ENCODE measurements at places on chromosomes 3 and 15.

DNA sequence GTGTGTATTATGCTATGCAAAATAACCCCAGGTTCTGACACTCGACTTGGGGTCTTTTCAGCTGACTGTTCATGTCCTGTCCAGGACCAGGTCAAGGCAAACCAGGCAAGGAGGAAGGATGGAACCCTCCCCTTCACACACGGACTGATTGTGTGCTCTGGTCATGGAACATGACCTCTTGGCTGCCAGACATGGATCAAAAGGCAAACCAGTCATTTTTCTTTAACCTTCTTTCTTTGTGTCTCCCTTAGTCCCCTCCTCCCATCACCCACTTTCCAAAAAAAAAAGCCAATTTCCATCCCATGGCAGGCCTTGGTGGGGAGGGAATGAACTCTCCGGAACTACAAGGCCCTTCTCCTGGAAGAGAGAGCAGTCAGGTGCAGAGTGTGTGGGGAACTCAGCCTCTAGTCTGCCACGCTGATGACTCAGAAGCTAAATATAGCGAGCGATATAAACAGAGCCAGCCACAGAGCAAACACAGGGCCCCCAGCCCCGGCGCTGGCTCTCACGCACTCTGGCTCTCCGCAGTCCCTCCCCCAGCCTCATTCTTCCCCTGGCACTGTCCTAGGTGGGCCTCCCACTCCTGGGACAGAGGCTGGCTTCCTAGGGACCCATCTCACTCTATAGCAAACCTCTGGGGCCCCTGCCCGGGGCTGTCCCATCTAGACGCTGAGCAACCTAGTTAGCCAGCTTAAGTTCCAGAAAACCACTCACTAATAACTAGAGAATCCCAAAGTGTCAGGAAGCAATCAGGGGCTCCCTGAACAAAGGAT lies 10.0 kb downstream of the BMF start:
- DNase-seq = peak; percentile 74

GRCh38 chr3:70752051-70752450 lies 439.6 kb upstream of the MDFIC2 start:
- DNase-seq = no peak

DNA sequence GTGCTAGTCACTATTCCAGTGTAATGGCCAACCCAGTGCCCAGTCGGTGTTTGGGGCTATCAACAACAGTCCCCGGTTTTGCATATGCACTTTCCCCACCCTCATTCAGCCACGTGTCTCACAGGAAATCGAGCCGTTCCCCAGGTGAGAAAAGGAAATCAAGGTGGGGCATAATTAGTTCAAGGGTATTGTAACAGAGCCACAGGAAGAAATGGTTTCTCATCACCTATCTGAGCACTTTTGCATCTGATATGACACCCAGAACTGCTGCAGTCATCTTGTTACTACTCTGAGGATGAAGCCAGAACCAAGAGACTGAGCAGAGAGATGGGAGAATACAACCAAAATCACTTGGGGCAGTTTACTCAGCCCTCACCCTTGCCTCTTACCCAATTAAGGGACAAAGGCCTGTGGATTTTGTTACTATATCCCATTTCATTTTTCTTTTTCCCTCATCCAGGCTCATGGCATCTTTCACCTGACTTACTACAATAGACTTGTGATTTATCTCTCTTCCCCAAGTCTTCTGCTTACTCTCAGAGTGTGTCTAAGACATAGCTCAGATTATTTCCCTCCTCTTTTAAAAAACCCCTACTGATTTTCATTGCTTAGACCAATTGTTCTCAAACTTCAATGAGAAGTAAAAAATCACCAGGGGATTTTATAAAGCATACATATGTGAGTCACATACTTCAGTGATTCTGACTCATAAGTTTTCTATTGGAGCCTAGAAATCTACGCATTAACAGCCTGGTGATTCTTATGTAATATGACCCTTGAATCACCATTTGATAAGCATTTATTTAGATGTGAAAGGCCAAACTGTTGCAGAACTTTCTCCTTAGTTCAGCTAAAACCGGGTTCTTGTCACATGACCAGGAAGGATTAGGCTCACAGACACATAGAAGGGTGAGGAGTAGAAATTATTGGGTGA lies 40.5 kb downstream of the TRAT1 start:
- DNase-seq = peak; percentile 9

GRCh38 chr3:162052636-162053035 lies 556.0 kb downstream of the OTOL1 start:
- no peak for DNase-seq

DNA sequence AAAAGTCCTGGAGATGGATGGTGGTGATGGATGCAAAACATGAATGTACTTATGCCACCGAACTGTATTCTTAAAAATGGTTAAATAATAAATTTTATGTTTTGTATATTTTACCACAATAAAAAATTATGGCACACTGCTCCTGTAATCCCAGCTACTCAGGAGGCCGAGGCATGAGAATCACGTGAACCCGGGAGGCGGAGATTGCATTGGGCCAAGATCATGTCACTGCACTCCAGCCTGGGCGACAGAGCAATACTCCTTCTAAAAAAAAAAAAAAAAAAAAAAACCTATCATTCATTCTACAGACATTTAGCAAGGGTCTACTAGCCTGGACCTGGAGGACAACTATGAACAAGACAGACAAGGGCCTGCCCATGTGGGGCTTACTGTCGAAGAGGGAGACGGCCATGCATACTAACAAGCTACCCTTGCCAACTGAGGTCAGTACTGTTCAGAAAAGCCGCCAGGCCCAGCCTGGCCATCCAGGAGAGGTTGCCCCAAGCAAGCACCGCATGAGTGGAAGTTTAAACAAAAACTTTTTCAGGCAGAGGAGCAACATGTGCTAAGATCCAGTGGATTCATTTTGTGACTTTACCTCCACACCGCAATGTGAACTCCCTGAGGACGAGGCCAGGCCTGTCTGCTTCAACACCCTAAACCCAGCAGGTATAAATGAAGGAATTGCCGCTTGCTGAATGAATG lies 2.8 kb upstream of the NEK4 start:
- DNase-seq = no peak

DNA sequence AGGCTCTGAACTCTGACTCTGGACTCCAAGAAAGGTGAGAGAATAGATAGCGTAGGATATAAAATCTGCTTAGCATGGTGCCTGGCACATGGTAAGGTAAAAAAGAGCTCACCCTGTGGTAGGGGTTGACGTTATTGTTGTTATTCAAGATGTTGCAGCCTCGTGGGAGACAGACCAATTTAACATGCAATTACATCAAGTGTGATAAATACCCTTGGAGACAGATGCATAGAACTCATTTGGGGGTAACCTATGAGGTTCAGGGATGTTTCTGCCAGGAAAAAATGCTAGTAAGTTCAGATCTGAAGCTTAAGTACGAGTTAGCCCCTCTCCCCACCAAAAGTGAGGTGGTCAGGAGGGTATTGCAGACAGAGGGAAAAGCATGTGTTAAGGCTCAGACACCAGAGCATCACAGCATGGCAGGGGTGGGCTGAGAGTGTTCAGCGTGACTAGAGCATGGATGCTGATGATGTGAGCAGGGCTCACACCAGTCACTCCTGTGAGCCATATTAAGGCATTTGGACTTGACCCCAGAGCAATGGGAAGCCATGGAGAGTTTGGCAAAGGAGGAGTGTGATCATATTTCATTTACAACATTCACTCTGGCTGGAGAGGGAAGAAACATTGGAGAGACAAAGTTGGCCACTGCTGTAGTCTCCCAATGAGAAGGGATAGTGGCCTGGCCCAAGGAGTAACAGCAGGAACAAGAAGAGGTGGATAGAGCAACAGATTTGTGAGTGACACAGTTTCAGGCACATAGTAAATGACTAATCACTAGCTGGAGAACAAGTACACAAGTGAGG lies 181.0 kb downstream of the UACA start:
- DNase-seq = no peak

DNA sequence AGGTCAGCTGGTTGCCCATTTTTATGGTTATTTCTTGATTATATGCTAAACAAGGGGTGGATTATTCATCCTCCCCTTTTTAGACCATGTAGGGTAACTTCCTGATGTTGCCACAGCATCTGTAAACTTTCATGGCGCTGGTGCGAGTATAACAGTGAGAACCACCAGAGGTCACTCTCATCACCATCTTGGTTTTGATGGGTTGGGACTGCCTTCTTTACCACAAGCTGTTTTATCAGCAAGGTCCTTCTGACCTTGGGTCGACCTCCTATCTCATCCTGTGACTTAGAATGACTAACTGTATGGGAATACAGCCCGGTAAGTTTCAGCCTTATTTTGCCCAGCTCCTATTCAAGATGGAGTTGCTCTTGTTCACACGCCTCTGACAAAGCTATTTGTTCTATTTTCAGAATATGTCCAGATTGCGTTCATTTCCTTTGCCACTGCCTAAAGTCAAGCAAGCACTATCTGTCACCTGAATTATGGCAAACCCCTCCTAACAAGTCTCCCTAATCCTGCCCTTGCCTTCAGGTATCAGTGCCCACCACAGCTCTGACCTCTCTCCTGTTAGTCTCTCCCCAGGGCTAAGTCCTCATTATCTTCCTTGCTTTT lies 308.5 kb downstream of the ROBO2 start:
- no peak for DNase-seq

- DNase-seq = peak; percentile 52
Measured at GRCh38 chr3:101690972-101691371, 4.5 kb upstream of the RPL24 start.

DNA sequence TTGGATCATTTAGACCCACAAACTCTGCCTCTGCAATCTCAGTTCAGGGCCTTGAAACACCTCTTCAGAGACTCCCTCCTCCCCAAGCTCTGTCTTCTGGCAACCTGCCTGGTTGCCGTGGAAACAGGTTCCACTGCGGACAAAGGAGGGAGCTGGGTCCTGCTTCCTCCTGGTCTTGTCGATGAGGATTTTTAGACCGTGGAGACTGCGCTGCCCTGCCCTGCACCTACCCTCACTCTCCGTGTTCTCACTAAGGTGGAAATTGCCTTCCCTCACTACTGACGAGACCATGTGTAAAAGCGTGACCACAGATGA lies at the start of gene RTP1:
Gene RTP1, plus strand, starts transcription at position 152 of the 315 bp plus-strand sequence. Its CDS starts 30 bp downstream, at position 182.
- no peak for DNase-seq

DNA sequence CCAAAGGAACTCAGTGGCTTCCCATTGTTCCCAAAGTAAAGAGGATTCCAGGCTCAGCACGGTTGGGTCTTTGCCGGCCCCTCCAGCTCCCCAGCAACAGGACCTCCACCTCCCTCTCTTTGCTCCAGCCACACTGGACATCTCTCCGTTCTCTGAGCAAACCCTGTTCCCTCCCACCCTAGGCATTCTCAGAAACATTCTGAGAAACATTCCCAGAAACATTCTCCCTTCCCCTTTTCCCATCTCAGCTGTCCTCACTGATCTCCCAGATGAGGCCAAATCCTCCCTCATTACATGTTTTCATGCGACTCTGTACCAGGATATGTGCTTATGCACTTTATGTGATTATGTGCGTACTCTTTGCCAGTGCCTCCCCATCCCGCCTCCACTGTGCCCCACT lies 14.1 kb downstream of the CCDC33 start:
- DNase-seq = no peak

DNA sequence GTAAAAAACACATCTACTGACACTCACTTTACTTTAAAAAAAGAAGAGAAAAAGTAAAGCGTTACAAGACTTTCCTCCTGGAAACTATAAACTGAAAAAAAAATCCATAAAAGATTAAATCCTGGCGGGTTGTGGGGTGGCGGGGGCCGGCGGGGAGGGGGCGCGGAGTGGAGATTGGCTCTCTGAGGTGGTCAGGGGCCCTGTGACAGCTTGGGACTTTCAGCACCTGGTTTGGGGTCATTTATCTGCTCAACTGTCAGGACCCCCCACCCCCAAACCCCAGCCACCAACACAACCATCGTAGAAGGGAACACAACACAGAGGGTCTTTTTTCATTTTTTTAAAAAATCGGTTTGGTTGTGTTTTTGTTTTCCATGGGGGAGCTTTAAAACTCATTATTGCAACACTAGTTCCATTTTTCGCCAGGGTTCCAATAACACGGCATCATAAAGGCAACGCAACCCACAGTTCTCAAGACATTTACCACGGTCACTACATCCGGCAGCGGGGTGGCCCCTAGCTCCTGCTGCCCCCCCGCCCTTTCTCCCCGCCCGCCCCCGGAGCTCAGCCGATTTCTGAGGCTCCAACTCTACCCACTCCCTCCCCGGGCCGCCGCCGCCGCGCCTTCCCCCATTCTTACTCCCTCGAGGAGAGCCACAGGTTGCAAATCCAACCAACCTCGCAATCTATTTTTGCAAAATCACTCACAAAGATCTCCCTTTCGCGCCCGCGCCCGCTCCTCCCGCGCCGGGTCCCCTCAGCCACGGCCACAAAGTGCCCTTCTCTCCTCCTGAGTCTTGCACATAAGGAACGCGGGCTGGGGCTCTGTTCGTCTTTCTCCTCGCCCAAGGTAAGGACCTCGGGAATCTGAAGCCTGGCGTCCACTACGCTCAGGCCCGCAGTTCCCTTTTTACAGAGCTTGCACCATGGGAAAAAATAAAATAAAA lies 1.8 kb downstream of the BCL6 start:
- DNase-seq = peak; percentile 95

- no peak for DNase-seq
Measured at GRCh38 chr3:28699283-28699682, 350.7 kb upstream of the AZI2 start.

- peak; percentile 56 for DNase-seq
Measured at GRCh38 chr3:189914799-189915198, 205.9 kb downstream of the P3H2 start.

GRCh38 chr15:68986322-68986721 lies 28.2 kb upstream of the NOX5 start:
- no peak for DNase-seq

DNA sequence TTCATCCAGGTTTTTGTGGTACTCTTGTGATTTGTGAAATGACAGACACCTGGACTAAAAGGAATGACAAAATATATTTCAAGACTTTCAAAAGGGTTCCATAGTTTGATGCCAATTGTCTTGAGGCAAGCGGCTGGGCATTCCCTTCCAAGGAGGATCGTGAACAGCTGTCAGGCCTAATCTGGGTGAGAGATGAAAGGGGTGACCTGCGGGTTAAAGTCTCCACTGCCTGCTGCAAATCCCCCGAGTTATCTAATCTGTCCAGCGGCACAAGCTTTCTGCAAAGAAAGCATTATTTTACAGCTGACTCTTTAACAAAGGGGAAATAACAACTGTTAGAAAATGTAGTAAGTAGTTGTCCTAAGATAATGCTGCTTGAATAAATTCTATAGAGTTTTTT lies 128.7 kb upstream of the MB21D2 start:
- no peak for DNase-seq

DNA sequence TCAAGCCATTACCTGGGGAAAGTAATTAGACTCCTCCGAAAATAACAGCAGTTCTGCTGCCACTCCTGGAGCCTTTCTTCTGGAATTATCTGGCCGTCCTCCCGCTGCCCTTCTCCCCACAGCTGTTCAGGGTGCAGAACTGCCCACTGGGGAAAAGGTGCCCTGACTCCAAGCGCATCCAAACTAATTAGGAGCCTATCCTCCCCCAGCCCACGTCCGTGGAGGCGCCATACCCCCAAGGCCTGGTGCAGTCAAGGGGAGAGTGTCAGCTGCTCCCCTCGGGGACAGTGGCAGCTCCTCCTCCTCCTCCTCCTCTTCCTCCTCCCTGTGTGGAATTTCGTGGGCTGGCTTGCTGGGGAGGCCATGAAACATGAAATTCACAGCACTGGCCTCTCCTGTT lies 177.2 kb downstream of the XXYLT1 start:
- no peak for DNase-seq

Data from suppressor macrophage treated with lipopolysaccharide for 4 hours (primary cell).